ENCODE measurements at places on chromosomes 2 and 18.

GRCh38 chr2:155830817-155831579 is 501.5 kb downstream of the NR4A2 start:
- ATAC-seq, result no peak

DNA sequence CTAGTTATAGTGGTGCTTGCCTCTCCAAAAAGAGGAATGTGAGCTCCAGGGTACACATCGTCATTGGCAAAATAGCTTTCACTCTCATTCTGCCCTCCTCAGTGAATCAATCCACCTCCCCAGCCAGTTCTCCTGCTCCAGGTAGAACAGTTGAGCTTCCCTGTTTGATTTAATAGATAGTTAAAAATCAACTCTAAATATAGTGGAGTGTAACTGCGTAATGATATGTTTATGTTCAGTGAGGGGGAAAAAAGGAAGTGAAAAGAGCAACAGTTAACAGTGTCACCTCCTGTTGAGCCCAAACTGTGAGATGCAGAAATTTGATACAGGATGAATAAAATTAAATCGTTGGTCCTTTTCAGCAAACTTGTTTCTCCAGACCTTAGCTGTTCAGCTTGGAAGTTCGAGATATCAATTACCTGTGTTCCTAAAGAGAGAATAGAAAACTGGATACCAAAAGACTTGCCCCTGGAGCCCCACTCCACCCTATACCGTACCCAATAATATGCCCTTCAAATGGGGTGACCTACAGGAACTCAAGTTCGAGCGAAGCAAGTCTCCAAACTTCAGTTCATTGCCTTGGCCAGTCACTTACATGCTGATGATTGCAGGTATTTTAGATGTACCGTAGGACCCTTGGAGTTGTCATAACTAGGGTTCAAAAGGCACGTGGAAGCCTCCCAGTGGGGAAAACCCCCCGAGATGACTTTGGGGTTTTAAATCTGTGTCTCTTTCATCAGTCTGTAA is 708.4 kb downstream of the RNF144A start:
- ATAC-seq, result no peak

GRCh38 chr2:113117541-113118262 is 9.7 kb upstream of the IL1RN start:
- no peak for ATAC-seq

DNA sequence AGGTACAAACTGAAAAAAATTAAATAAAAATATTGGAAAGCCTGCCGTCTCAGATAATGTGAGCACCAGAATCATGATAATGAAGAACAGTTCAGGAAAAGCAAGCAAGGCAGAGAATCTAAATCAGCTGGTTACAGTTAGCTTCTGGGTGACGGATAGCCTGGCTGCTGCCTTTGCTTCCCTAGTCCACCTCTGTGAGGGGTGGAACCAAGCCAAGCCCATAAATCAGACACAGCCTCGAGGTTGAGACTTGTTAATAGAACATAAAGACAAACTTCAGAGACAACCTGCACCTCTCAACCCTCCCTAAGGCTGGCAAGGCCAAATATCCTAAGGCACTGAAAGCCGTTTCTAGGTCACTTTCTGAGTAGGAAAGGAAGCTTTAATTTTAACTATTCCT is 334.7 kb upstream of the SLC39A10 start:
- ATAC-seq, result peak; percentile 93

- no peak for ATAC-seq
These were observed 64.3 kb downstream of the TET3 start for GRCh38 chr2:74048843-74049519.
